NCI-H187 treated with DMSO at 0.1 percent for 48 hours (cell line): ENCODE measurements at places on chromosomes 3 and 15.
A peak's percentile ranks its signal among the peaks of the same experiment; 100 is the strongest.

DNA sequence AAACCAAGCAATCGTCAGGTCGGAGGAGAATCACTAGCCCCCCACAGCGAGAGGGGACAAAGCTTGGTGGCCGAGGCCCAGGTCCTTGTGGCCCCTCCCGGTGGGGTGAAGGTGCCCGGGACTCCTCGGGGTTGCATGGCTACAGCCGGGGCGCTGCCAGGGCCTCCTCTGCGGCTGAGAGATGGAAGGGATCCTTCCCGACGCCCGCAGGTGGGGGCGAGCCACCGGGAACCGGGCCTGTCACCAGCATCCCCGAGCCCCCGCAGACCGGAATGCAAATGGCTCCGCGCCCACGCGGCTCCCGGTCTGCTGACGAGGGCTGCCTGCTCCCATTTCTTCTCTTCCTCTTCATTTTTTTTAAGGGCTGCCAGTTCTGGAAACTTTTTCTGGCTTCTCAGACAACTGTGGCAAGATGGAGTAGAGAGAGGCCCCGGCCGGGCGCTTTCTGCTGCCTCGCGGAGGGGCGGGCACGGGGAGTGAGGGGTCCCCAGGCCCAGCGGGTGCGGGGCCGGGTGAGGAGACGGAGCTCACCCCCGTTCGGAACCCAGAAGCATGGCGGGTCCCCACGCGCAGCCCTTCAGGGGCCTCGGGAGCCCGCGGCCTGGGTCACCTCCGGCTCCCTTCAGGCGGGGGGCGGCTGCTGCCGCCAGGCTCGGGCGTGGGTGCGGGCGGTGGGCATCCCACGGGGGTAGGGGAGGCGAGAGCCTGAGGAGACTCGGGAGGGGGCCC, 27.5 kb downstream of the MELTF start:
- no peak for DNase-seq

GRCh38 chr3:160707187-160707794, 30.3 kb downstream of the ARL14 start:
- DNase-seq, result peak; percentile 50

DNA sequence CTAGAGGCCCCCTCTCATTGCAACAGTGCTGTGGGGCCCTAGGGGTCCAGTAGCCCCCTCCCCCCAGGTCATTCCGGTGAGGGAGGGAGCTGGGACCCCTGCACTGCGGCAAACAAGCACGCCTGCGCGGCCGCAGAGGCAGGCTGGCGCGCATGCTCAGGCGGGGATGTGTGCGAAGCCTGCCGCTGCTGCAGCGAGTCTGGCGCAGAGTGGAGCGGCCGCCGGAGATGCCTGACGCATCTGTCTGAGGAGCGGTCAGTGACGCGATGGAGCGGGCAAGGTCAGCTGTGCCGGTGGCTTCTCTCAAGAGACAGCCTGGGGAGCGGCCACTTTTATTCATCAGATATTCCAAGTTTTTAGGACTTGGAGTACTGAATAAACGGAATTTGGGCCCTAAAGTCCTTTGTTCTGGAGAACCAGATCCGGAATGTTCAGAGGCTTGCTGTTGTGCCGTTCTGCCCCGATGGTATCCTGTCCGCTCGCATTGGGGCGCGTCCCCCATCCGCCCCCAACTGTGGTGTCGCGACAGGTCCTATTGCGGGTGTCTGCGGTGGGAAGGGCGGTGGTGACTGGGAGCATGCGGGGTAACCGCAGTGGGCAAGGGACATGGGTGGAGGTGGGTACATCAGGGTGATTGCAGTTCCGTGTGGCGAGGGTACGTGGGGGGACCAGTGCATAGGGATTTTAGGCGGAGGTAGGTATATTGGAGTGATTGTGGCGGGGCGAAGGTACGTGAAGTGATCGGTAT, at the start of the genes SNRPN and SNURF:
Gene SNRPN, plus strand, starts transcription at position 205 of the 748 bp plus-strand sequence. CDS start 19,467 bp downstream, outside the sequence.
Gene SNURF, plus strand, starts transcription at position 205 of the 748 bp plus-strand sequence. Its CDS starts 62 bp downstream, at position 267.
- DNase-seq, result no peak

GRCh38 chr3:105534491-105534890, 167.8 kb downstream of the ALCAM start:
- no peak for DNase-seq

DNA sequence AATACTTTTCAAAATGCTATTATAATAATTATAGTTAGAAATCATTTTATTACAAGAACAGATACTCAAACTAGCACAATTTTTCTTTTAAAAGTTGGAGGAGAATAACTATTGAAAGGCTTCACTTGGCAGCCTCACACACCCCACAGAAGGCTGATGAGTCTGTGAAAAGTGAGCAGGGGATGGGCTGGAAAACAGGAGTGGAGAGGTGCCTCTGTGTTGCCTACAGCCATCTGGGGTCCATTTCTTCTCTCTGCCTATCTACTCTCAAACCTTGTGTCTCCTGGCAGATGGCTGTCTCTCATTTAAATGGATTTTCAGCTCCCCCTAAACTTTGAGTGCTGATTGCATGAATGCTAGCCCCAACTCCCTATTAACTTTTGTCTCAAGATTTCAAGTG, 230.8 kb downstream of the CLSTN2 start:
- DNase-seq, result no peak

DNA sequence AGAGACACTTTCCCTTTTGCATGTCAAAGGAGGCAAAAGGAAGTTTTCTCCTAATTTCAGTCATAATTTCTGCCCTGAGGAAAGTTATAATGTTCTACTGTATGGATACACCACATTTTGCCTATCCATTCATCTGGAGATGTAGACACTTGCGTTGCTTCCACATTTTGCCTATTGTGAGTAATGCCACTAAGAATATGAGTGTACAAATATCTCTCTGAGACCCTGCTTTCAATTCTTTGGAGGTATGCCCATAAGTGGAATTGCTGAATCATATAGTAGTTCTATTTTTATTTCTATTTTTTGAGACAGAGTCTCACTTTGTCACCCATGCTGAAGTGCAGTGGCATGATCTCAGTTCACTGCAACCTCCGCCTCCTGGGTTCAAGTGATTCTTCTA, 3.6 kb upstream of the CD276 start:
- DNase-seq, result no peak

DNA sequence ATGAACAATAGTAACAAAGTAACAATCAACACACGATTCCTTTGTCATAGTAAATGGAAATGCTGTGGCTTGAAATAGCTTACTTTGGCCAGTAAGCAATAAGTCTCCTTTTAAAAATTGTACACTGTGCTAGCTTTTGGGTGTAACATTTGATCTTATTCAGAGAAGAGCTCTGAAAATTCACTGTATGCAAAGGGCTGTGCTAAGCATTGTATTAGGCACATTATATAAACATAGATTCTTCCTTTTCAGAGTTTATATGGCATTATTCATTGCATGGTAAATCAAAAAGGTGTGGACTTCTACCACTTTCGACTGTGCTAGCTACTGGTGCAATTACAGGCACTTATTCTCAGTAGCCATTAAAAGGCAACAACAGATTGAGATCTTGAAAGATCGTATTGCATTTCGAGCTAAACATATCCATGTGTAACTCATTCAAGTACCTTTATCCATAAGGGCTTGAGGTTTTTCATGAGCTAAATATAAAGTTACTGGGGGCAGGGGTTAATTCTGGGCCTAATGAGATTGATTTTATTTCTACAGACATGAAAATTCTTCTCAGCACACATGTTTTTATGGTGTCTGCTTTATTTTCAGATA, 246.8 kb downstream of the NR1D2 start:
- no peak for DNase-seq

- no peak for DNase-seq
Measured at GRCh38 chr3:90016555-90016954, 909.1 kb downstream of the EPHA3 start.

GRCh38 chr15:101657968-101658784, 6.0 kb upstream of the TM2D3 start:
- DNase-seq, result no peak

DNA sequence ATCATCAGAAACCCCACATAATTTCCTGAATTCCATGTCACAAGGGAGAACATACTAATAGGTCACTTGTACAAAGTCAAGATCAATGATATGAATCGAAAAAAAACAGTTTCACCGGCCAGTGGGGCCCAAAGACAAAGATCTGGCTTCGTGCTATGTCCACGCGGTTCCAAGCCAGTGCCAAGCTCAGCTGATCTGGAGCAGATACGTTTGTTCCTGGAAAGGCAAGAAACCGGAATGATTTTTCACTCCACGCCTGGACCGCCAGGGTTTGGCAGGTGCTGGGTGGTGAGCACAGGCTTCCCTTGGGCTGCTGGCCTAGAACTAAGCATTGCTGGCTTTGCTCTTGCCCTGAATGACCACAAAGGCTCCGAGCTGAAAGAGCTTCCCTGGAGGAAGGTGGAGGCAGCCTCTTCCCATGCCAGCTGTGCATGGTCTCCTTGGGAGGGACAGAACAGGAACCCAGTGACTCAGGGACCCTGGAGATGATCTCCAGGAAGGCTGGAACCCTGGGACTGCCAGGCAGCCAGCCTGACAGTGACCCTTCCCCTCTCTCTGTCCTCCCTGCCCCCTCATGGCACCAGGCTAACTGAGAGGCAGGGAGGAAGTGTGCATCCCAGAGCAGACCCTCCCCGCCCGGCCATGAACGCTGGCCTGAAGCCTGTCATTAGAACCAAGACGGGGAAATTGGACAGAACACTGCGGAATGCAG, 40.9 kb downstream of the TRPM1 start:
- no peak for DNase-seq

GRCh38 chr3:40229963-40230362, 79.5 kb upstream of the EIF1B start:
- DNase-seq, result no peak

DNA sequence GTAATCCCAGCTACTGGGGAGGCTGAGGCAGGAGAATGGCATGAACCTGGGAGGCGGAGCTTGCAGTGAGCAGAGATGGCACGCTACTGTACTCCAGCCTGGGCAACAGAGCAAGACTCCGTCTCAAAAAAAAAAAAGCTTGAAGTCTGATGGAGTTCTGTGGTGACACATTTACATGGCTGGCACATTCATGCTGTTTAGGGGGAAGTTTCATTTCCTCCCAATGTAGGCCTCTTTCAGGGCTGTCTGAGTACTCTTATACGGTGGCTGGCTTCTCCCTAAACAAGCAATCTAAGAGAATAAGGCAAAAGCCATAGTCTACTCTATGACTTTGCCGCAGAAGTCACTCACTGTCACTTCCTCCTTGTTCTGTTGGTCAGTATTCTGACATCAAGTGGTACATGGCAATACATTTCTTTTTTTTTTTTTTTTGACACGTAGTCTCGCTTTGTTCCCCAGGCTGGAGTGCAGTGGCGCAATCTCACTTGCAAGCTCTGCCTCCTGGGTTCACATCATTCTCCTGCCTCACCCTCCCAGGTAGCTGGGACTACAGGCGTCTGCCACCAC, 41.2 kb downstream of the OIP5 start:
- no peak for DNase-seq

GRCh38 chr3:38950581-38950980, 101.2 kb downstream of the SCN11A start:
- no peak for DNase-seq

- no peak for DNase-seq
Measured at GRCh38 chr3:14508966-14509795, 31.0 kb downstream of the GRIP2 start.
